ENCODE measurements at places on chromosomes 3 and 15.
A peak's percentile ranks its signal among the peaks of the same experiment; 100 is the strongest.

DNA sequence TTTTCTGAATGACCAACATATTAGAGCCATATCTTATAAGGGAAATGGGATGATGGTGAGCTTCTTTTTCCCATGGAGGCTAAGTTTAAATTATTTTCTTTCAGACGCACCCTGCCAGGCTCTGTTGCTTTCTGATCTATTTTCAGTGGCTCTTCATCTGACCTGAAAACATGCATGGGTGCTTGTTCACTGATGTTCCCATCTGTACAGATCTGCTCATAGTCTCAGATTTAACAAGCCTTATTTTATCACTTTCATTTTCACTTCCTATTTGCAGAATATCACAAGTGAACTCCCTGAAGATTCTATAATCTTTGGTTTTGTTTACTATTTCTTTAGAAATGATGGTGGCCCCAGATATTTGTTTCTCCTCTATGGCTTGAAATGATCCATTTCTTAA lies 31.1 kb upstream of the SUCLG2 start:
- no peak for DNase-seq

DNA sequence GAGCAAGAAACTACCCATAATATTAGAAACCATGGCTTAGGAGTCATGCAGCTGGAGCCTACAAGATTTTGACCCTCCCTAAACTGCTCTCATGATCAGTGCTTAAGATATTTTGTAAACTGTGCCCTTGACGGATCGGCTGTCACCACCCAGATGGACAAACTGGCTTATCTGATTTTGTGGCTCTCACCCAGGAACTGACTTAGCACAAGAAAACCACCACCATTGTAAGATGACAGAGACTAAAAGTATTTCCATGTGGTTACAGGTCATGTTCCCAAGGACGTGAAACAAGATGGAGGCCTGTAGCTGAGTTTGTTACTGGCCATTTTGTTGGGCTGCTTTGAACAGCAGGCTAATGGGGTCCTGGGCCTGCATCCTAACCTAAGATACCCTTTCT lies 940.9 kb downstream of the OTOL1 start:
- no peak for DNase-seq

GRCh38 chr15:42498212-42499068 lies 3.0 kb downstream of the SNAP23 start:
- no peak for DNase-seq

DNA sequence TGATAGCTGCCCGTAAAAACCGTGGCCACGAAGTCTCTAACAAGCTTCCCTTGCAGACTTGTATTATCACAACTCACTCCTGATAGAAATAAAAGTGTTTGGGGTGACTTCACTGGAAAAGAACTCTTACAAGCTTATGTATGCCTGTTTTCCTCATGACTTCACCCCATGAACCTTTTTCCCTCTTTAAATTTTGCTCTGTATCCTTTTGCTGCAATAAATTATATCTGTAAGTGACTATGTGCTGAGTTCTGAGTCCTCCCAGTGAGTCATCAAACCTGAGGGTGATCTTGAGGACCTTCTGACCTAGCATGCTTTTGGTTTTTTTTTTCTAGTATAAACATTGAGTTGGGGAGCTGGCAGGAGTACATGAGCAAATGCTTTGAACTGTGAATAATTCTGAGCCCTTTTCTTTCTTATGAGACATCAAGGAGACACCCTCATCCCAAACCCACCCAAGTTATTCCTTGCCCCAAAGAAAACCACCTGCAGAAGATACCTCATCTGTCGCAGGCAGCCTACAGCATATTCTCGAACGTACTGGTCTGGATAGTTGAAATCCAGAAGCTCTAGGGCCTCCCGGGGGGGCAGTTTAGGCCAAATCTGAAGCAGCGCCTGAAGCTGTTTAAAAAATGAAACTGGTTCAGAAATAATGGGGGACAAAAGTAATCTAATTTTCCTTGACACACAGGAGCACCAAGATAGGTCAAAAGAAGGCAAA lies 85.9 kb downstream of the FAIM start:
- DNase-seq: no peak

DNA sequence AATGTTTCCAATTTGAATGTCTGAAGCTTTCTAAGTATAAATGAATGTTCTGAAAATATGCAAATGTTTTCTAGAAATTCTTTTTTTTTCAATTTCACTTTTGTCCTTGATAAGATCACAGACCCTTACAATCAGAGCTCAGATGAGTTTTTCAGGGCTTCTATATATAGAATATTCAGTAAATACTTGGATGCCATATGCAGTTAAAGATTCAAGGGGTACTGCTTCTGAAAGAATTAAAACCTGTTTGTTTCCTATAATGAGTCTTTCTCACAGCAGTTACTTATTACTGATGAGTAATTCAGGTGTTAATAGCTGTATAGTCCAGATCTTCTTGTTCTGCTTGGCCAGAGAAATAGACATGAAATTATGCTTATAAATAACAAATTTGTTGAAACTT lies 812.6 kb downstream of the ZPLD1 start:
- no peak for DNase-seq

- no peak for DNase-seq
Observed at GRCh38 chr15:88637436-88637835, 1.4 kb upstream of the ISG20 start.

DNA sequence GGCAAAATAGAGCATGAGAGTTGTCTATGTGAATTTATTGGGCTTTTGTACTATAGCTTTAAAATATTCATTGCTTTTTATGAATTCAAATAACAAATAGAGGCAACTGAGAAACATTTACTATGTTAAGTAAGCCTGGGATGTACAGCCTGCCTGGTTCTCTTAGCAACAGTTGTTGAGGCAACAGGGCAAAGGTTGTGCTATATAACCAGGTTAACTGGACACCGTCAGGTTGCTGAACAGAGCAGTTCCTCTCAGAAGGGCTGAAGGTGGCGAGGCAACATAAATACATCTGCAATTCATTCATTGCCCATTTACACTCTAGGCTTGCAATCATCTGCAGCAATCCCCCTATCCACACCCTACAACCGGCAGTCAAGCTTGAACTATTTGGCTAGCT lies 78.2 kb downstream of the GTF2E1 start:
- no peak for DNase-seq

GRCh38 chr3:45640091-45640507 lies 45.5 kb downstream of the LIMD1 start:
- DNase-seq: no peak

- no peak for DNase-seq
Observed at GRCh38 chr3:16439163-16439847, 74.2 kb downstream of the RFTN1 start.

- DNase-seq: no peak
Observed at GRCh38 chr3:139846729-139847128, 88.3 kb upstream of the CLSTN2 start.

DNA sequence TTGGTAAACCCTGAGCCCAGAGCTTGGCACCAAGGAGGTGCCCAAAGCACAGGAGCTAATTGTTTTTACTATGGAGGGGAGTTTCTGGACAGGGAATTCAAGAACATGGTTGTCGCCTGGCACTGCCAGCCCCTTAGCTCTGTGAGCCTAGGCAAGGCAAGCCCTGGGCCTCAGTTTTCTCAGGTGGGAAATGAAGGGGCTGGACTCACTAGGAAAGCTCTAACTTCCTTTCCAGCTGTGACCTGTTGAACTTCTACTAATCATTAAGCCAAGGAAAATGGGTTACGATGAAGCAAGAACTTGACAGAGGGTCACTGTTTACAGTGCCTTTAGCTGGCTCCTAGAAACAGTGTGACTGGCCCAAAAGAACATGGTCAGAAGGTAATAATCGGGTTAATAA lies 277.2 kb downstream of the SHQ1 start:
- no peak for DNase-seq

GRCh38 chr3:119637679-119638477 lies 22.5 kb downstream of the POPDC2 start:
- DNase-seq: no peak

GRCh38 chr3:71641674-71642073 lies 58.1 kb upstream of the FOXP1 start:
- DNase-seq: no peak

DNA sequence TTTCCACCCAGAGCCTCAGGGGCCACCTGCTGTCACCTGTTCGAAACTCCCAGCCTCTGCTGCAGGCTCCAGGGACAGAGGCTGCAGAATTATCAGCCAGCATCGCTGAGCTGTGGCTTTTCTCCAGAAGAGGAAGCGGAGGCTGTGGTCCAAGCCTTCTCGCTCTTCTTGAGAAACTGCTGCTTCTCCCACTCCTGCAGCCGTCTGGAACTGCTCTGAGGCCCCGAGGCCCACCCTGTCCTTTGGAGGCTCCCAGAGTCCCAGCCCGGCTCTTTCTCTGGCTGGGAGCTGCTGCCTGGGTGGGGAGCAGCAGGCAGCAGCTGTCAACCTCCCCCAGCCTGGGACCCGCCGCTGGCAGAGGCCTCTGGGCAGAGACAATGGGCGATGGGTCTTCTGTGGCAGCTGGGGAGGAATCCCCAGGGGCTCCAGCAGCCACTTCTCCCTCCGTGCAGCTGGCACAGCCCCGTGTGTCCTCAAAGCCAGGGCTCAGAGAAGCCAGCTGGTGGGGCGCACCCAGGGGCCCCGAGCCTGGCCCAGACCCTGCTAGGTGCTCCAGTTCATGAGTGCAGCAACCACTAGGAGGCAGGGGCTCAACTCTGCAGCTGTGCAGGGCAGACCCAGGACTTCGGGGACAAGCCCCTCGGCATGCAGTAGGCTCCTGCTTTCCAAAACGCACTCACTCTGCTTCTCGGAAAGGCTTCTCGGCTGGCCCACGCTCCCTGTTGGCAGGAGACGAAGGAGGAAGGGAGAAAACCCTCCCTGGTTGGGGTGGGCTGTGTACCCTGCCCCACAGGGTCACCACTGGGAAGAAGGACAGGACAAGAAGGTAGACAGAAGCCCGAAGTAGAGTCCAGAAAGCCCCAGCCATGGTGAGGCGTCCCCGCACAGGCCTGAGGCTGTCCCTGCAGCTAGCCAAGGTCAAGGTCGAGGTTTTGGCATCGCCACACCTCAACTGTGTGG lies 49.9 kb upstream of the FURIN start:
- DNase-seq: no peak

GRCh38 chr3:8505621-8506020 lies 4.0 kb downstream of the LMCD1 start:
- DNase-seq: no peak

GRCh38 chr15:56917652-56918045 lies 795 bp upstream of the TCF12 start:
- no peak for DNase-seq

- no peak for DNase-seq
Observed at GRCh38 chr3:134892761-134893160, 97.7 kb downstream of the EPHB1 start.

- no peak for DNase-seq
Observed at GRCh38 chr15:57655809-57656208, 50.7 kb upstream of the POLR2M start.

DNA sequence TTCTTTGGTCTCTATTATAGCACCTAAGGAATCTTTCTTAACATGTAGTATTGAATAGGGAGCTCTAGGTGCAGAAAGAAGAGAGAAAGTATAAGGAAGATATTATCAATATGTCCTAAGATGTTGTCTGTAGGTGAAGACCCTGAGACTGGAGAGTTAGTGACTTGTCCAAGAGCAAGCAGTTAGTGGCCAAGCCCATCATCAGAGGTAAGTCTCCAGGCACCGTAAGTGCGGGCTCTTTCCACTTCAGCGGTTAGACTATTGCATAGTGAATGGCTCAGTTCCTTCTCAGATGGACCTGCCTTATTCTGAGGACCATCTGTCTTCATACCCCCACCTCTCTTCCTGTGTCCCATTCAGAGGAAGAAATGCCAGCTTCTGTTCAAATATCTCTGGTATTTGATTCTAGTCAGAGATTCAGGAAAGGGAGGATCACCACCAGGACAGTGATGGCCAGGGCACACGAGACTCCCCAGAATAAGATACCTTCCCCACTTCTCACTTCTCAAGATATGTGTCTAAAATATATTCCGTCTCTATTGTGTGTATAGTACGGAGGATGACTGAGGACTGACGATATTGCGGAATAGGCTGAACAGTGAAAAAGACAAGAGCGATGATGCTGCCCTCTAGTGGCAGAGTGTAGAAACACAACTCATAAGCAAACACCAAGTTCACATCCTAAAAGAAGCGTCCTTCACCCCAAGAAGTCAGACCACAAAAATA lies 19.1 kb upstream of the ADGRG7 start:
- peak; percentile 26 for DNase-seq

All from stimulated activated CD8-positive, alpha-beta memory T cell treated with anti-CD3 and anti-CD28 coated beads, Interleukin-2, amount 100 ng/mL, for 1 hour (primary cell).